ENCODE measurements at places on chromosomes 16 and 17. TPM values are rescaled to one million over a fixed set of nuclear protein-coding genes. Genes with fewer than 3 reads are reported as not detected.

The CPHXL2 gene
- not detected for total RNA-seq

The TEX14 gene
- not detected for total RNA-seq

The SHISA6 gene
- not detected for total RNA-seq

The UNC13D gene
- total RNA-seq, result 0.57 TPM

The XYLT1 gene
- 27.1 TPM for total RNA-seq

- DNase-seq, result no peak
Measured at GRCh38 chr17:67999291-67999911, 3.1 kb upstream of the C17orf58 start.

All from NCI-H460 (cell line).